ENCODE measurements at places on chromosomes 3 and 15.

GRCh38 chr3:134201201-134202130, 49.2 kb downstream of the RYK start:
- DNase-seq = no peak

DNA sequence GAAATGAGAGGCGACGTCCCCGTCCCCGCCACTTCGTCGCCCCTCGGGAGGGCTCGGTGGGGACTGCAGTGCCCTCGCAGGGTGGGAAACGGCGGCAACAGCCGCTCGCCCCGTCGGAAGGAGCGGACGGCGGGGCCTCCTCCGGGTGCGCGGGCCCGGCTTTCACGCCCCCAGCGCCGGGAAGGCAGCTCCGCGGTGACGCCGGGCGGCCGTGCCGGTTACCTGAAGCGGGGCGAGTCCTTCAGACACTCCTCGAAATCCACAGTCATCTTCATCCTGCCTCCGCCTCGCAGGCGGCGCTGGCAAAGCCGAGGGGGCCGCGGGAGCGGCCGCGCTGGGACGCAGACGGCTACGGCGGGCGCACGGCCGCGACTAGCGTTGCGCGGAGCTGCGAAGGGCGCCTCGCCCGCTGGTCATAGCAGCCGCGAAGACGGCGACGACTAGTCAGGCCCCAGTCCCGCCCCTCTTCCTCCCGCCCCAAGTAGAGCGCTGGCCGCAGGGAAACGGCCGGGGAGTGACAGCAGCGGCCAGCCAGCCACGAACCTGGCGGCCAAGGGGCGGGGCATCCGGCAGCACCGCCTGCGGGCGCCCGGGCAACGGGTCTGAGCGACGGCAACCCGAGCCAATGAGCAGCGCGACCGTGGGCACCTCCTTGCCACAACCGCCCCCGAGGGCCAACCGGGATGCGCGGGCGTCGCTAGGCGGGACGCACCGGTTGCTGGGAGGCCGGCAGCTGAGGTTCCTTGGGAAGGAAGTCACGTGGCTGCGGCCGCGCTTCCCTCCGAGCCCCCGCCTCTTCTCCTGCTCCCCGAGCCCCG, at the start of gene ACAP2:
Gene ACAP2, minus strand, starts transcription at position 448 of the 818 bp plus-strand sequence. Its CDS starts 173 bp downstream, at position 275.
- peak; percentile 96 for DNase-seq

DNA sequence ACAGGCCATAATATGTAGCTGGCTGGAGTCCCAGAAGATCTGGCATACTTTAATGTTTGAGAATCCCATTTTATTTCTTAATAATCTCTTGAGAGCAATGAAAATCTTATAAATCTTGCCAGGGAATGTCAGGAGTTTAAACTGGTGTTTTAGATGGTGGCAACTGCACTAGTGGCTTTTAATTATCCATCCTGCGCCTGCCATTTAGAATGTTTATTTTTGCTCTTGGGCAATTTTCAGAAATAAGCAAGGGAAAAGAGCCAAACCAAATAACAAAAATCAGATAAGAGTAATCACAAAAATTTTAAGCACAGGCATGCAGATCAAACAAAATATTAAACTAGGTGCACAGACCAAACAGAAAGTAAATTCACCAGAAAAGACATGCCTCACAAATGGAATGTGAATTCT, 41.9 kb upstream of the UBP1 start:
- DNase-seq = no peak

DNA sequence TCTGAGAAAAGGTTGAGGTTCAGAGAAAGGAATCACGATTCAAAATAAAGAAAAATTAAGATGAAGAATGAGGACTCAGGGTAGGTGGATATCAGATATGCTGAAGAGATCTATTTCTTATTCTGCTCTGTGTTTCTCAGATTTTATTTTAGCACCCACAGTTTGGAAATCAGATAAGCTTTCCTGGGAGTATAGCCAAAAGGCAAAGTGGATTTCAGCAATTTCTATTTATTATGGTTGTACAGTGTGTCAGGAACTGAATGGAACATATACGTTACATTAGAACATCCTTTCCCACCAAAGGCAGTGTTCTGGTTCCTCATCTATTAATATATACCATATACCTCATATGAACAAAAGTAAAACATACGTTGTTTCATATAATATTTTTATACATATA, 18.9 kb downstream of the PEX5L start:
- no peak for DNase-seq

DNA sequence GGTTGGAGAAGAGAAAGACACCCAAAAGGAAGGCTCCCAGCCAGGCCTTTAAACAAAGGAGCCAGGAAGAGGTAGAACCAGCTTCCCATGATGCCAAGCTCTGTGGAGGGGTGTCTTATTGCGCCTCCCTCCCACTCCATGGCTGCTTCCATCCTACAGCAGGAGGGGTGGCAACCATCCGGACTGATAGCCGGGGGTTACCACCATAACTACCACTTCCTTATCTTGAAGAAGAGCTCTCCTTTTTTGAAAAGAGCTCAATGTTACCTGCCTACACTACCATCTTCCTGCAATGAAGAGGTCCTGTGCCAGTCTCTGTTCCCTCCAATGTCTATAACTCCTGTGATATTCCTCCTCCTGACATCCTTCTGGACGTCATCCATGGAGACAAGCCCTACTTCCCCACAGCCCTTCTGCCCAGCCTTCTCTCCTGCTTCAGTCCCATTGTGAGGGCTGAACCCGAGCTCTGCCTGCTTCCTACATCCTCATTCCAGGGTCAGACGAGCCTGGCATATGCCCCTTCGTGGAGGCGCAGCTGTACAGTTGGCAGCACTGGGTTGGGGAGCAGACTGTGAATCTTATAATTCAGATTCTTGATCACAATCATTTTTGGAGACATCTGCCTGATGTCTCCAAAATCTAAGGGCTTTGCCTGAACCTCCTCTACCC, 8.5 kb downstream of the CCDC9B start:
- DNase-seq = no peak

GRCh38 chr15:99996660-99997059, 263.4 kb upstream of the LYSMD4 start:
- DNase-seq = no peak

DNA sequence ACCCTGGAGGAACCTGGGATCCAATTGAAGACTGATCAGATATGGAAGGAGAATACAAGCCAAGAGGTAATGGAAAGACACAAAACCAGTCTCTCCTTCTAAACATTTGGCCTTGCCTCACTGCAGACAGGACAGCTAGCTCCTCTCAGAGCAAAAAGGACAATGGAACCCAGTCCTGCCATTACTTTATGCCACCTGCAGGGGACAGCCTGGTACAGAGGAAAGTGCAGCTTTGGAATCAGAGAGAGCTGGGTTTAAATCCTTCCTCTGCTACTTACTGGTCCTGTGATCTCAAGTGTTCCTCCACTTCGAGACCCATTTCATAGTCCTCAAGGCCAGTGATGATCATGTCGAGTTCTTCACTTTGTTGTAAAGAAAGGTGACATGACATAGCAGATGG, 159.4 kb upstream of the SMAD3 start:
- no peak for DNase-seq

GRCh38 chr3:168241156-168241555, 145.4 kb upstream of the GOLIM4 start:
- DNase-seq = no peak

DNA sequence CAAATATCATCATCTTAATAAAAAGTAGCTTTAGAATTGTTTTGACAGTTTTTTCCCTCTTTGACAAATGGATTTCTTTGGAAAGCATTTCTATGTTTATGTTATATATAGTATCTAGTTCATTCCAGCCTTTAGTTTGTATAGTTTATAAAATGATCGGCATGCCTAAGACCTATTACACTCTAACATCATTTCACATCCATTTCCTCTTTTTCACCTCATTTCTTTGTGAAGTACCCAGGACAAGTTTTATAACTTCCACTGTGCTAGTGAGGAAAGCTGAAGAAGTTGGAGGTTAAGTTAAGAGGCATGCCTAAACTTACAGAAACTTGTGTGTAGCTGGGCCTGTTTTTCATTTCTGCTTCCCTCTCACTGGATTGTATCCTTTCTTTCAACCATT, 178.4 kb downstream of the TP63 start:
- DNase-seq = no peak

GRCh38 chr3:31960793-31961431, 20.1 kb downstream of the OSBPL10 start:
- DNase-seq = no peak

- peak; percentile 78 for DNase-seq
These were observed 9.5 kb downstream of the RPS17 start for GRCh38 chr15:82530606-82531379.

DNA sequence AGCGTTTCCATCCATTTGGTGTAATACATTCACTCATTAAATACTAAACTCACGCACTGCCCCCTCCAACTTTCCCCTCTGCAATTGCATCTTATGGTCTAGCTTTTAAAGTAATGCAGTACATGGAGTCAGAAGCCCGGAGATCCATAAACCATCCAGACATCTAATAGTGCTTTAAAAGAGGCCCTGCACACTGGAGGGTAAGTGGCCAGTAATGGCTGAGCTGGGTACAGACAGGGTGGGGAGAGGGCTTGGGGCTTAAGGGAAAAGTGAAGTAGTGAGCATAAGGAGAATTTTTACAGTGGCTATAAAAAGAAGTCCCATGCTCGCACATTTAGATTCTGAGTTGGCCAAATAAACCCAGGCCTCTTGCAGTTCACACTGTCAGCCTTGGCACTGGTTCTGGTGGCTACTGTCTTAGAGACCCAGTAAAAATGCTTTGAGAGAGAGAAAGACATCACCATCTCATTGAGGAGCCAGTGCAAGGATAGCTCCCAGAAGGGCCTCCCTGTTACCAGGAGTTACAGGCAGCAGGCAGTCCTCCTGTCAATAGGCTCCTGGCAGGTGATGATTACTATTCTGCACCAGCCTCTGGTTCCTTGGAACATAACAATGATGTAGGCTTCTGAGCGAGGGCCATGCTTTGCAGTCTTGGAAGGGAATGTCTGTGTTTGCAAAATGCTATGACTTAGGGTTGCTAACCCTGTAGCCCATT, 112.6 kb upstream of the NEO1 start:
- no peak for DNase-seq

DNA sequence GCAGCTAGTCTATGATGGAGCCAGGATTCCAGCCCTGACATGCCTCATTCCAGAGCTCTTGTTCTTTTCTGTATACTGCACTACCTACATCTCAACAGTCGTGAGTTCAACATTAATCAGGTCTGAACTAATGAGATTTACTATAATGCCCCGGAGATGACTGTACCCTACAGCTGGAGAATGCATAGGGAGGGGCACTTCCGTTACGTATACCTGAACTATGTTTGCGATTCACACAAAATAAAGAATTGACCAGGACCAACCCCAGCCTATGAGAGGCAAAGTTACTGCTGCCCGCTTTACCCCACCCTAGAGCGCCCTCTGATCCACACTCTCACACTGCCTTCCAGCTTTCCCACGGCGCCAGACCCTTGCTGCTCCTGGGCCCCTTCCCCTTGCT, 97.0 kb downstream of the IGF2BP2 start:
- no peak for DNase-seq

GRCh38 chr15:100537331-100537730, 8.6 kb upstream of the CERS3 start:
- no peak for DNase-seq

GRCh38 chr15:55116636-55117035, 80.1 kb downstream of the RSL24D1 start:
- no peak for DNase-seq

- no peak for DNase-seq
These were observed 56.2 kb downstream of the EIF3J start for GRCh38 chr15:44593042-44593736.

- DNase-seq = no peak
These were observed 3.4 kb upstream of the SELENOT start for GRCh38 chr3:150599611-150600297.

DNA sequence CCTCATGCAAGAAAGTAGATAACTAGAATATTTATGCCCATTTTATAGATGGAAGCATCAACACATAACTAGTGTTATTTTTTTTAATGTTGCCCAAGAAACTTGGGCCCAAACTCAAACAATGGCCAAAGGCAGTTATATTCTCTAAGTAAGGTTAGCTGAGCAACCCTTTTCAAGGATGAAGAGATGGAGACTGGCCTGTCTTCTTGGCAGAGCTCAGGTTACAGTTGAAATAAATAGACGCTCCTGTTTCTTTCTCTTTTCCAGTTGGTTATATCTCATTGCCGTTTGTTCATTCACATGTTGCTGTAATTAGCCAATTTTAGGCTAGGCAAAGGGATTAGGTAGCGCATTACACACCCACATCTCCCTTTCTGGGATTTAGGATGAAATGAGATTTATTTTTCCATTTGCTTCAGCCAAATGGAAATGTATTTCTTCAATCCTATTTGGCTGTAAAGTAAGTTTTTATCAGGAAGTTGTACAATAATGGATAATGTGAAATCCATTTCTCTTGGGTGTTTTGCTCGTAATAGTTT, 93.2 kb downstream of the CMSS1 start:
- no peak for DNase-seq

DNA sequence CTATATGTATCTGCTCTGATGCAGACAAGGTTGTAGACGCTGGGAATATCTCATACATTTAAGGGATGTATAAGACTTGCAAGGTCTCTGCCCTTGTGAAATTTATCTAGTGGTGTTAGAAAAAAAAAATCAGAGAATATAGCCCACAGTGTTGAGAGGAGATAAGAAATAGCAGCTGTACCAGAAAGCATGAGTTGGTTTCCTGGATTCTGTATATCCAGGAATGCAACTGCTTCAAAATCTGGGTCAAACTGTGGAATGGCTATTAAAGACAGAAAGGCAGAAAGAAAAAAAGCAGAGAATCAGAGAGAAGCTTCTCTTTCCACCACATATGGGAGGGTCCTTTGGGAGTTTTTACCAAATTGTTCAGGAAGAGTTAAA, 1.5 kb upstream of the TMEM212 start:
- no peak for DNase-seq

GRCh38 chr3:194401868-194402329, 2.8 kb upstream of the GP5 start:
- DNase-seq = no peak

GRCh38 chr3:160720123-160720746, 35.8 kb upstream of the PPM1L start:
- no peak for DNase-seq

GRCh38 chr3:1561427-1561826, 468.6 kb downstream of the CNTN6 start:
- DNase-seq = no peak

- no peak for DNase-seq
These were observed 19.6 kb upstream of the SRP14 start for GRCh38 chr15:40058476-40059140.

DNA sequence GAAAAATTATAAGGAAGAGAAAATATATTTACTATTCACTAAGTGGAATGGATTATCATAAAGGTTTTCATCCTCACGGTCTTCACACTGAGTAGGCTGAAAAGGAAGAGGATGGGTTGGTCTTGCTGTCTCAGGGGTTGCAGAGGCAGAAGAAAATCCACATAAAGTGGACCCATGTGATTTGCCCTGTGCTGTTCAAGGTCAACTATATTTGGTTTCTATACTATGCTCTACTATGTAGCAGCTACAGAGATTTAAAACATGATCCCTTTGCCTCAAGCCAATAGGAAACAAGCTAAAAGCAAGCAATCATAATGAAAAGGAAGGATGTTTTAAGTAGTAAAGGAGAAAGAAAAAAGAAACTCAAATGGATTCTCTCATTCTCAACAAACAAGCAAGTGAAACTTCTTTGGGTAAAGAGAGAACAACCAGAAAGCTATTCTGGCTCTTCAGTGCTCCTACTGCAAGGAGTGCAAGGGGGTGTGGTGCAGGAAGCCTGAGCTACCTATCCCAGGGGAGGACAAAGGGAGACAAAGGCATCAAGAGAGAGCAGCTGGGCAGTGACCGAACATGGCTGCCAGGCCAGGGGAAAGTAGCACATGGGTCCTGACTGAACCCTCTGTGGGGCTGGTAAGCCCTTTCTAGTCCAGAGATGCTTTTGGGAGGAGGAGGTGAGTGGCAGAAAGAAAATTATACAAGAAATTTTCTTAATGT, 35.9 kb downstream of the SFMBT1 start:
- DNase-seq = no peak
